Stimulated activated CD4-positive, alpha-beta T cell treated with anti-CD3 and anti-CD28 coated beads, Interleukin-1b, Interleukin-23, amount 100 ng/mL, for 4 hours (primary cell): ENCODE measurements at places on chromosomes 2 and 18.

DNA sequence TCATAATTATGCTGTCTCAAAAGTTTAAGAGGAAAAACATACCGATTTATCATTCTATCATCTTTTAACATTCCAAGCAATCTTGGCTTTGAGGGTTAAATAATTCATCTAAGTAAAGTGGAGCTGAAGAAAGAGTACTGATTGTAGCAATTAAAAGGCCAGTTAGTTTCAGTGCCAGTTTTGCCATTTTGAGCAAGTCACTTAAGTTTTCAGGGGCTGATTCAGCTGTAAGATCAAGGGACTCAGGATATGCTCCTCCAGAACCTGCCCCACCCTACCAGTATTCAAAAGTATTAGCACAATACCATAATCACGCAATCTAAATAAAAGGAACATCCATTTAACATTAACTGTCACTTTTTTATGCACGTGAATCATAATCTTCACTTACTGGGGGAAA, 1.9 kb downstream of the SS18 start:
- no peak for DNase-seq

- no peak for DNase-seq
Measured at GRCh38 chr2:230043461-230043860, 25.3 kb downstream of the SLC16A14 start.

- DNase-seq, result no peak
Measured at GRCh38 chr2:150043172-150043500, 444.3 kb downstream of the RND3 start.

DNA sequence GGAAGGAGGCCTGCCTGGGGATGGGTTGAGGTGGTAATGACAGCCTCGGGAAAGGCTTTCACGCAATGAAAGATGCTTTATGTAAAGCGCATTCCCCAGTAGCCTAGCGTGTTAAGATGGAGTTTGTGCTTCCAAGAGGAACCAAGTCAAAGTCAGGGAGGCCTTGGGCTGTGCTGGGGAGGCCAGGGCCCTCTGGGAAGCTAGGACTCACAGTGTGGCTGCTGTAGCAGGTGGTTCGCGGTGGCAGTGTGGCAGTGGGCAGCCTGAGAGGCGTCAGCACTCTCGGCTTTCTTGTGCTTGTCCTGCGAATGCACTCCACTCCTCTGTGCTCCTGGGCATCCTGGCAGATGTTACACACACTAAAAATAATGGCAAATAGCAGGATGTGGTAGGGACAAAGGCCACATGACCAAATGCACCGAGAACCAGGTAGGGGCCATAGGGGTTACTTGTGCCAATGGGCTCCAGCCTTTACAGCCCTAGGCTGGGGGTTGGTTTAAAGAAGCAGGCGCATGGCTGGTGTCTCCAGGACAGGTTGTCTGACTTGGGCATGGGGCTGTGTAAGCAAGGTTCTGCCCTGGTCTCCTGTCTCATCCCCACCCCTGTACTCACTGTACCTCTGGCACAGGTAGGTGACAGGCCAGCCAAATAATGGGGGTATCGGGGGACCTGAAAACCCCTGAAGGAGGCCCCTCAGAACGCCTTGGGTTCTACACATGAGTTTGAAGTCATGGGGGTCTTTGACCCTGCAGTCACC, 154.4 kb upstream of the TWIST2 start:
- no peak for DNase-seq

- no peak for DNase-seq
Measured at GRCh38 chr2:187125318-187125717, 276.3 kb upstream of the ZSWIM2 start.

DNA sequence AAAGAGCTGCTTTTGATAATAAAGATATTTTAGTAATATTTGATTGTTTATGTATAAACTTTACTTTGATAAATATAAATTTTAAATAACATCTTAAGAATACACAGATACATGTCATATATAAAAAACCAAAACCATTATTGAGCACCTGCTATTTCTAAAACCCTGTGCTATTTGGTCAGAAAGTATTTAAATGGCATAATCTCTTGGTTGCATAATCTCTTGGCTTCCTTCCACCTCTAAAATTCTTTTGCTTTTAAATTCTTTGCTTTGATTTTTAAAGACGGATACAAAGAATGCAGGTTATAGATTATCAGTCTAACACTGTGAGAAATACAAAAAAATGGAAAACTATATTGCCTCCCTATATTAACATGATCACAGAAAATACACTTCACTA, 36.9 kb downstream of the ACMSD start:
- DNase-seq, result no peak

DNA sequence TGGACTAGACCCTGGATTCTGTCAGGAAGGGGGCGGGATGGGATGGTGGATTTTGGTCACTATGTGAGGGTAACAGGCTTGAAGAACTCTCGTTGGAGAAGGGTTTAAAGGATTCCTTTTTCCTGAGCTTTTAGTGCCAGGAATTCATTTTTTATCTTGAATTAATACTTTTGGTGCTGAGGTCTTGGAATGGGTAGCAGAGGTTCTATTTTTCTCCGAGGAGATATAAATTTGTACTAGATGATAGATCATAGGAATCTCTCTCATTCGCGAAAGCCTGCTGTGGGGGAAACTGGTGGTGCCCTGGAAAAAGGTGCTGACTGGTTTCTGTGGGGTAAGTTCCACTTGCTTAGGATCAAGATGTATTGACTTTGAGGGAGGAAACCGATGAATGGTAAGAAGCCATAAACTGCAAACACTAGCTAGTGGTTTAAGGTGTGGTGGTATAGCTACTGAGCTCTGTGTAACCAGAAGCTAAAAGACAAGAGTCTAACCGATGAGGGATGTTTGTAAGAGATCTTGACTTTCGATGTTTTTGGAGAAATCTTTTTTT, 706 bp downstream of the AGPS start:
- no peak for DNase-seq

DNA sequence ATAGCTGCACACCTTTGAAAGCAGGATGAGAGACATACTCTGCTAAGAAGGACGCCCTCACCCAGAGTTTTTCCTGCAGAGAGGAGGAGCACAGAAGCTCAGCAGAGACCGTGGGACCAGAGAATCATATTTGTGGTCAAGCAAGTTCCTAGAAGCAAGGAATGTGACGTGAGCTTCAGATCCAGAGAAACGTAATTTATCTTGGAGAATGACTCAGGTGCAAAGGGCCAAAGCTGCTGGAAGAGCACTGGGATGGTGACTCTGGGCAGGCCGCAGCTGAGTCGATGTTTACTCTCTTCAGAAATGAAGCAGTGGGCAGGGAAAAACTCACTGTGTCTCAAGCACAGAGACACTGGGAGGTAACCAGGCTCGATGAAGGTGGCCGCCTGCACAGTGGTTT, 50.1 kb upstream of the IGFBP2 start:
- no peak for DNase-seq

DNA sequence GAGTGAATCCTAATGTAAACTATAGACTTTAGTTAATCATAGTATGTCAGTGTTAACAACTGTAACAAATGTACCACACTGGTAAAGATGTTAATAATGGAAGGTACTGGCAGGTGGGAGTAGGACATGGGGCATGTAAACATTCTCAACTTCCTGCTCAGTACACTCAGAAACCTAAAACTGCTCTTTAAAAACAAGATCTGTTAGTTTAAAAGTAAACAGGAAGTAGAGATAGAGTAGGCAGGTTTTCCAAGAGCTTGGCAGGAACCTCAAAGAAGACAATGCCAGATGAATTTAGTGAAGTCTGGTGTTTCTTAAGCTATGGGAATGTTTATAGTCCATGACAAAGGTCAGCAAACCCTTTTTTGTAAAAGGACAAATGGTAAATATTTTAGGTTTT, 46.6 kb downstream of the CCDC138 start:
- no peak for DNase-seq

DNA sequence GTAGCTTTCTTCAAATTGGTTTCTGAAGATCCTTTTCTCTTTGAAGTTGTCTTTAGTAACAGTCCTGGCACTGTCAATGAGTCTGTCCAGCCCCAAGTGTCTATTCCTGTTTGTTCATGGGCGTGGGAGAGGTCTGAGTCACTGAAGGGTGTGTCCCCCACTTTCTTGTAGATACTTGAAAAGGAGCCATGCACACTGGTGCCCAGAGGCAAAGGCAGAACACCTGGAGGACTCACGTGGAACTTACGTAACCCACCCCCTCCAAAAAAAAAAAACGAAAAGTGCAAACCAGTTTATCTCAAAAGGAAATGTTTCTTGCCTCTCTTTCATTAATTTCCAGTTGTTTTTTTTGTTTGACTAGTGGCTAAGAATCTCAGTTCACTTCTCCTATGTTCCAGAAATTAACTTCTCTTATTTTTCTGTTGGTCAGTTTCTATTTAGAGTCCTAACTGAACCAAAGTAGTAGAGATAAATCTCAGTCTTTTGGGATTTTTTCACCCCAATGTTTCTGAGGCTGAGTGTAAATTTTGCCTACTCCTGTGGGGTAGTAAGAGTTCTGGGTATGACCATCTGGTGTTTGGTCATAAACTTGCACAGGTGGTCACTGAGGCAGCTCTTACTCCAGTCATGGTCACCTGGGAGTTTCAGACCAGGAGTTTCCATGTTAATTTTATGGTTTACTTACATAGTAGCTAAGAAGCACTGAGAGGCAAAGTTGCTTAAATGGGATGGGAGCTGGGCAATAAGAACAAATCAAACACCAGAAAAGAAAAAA, 54.9 kb downstream of the DSC3 start:
- DNase-seq, result no peak
